ENCODE measurements at places on chromosomes 5 and 9.

DNA sequence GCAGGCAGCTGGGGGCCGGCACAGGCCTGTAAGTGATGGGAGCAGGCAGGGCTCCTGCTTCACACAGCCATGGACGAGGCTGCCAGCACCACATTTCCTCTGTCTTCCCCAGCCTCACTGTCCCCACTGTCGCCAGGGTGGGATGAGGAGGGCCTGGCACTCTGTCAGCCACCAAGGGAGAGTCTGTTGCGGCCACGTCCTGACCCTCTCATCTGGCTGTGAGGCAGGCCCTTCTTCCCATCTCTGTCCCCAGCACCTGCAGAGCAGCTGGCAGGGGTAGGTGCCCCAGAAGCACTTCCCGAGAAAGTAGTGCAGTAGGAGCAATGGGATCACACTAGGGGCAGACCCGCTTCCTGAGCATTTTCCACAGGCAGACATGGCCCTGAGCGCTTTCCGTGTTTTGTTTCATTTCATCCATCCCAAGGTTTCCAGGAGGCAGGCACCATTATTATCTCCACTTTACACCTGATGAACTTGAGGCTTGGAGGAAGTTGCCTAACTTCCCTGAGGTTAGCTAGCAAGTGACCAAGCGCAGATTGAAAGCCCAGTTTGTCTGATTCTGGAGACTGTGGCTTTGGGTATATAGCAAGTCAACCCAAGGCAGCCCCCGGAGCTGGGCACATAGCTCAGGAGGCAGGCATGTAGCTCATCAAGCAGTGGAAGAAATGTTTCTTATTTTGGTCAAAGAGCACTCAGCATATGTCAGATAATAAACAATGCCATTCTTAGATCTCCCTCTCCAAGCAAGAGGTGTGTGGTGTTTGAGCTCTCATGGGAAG is 202.4 kb downstream of the DAB2IP start:
- no peak for DNase-seq

DNA sequence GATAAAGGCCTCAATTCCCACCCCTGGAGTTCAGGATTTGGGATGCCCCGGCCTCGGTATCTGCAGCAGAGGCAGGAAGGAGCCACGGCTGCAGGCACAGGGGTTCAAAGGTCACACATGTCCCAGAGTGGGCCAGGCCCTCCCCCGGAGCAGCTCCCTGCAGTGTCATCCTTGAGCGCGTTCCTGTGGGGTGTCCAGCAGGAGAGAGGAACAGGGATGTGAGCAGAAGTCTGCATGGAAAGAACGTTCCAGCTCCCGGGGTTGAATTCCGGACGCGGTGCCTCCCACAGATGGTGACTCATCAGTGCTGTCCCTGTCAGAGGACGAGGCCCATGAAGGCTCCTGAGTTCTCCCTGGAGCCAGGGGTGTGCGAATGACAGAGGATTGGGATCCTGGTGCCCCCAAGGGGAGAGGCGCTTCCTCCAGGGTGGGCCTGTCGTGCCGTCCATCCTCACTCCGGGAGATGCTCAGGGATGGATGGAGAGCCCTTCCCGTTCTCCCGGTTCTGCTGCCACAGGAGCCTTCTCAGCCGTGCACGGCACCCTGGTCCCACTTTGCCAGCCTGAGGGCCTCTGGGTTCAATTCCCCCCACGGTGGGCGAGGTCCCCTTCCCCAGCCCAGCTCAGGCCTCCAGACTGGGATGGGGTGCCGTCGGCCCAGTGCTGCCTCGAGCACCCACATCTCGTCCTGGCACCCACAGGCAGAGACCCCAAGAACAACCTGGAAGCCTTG is 3.1 kb downstream of the LCN1 start:
- DNase-seq, result no peak

DNA sequence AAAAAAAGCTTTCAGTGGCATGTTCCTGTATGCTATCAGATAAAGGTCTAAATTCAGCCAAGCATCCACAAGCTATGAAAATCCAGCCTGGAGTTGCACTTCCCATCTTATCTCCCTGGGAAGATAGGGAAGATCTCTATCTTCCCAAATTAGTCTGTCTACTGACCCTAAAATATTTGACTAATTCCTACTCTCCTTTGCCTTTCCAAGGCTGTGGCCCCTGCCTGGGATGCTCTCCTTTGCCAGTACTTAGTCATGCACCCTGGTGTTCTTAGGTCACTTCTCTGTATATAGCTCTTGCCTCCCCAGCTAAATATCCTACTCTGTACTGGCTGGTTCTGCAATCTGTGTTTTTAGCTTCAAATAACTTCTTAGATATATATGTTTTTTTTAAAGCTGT is 44.0 kb upstream of the PLPP1 start:
- DNase-seq, result no peak

GRCh38 chr9:126754436-126755316 is 50.2 kb upstream of the ZBTB43 start:
- DNase-seq, result no peak

DNA sequence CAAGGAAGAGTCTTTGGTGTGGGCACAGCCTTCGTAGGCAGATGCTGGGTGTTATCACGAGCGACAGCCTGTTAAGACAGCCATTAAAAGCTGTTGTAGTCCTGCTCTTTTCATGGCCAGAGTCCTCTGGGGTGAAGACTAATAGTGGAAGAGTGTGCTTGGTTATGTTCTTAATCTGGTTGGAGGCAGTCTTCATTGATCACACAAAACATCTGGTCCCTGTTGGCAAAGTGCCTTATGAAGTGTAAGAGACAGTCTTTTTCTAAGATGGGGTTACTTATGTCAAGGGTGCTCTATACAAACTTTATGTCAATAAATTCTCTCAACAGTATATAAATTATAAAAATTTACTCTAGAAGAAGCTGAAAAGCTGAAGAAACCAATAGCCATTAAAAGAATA is 280.4 kb downstream of the CAAP1 start:
- no peak for DNase-seq

GRCh38 chr5:124570285-124571035 is 176.0 kb downstream of the ZNF608 start:
- DNase-seq, result no peak

- DNase-seq, result no peak
Observed at GRCh38 chr9:13467157-13467556, 187.7 kb upstream of the MPDZ start.

DNA sequence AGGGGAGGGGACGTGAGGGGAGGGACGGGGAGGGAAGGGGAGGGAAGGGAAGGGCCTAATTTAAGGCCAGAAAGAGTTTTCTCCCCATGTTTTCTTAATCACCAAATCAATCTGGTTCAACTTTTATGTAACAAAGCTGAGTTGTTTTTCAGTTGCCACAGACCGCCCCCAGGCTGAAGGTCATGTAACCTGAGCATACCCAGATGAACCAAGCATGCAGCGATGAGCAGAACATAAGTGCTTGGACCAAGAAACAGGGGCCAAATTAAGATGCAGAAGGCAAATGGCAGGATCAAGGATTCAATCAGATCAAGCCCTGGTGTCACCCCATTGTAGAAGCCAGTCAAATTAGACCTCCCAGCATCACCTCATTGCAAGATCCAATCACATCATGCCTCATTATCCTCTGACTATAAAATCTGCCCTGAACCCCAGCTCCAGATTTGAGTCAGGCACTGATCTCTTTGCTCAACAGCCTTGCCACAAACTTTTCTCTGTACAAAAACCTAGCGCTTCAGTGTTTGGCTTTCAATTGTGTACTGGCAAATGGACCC is 113.5 kb upstream of the TNPO1 start:
- no peak for DNase-seq

GRCh38 chr5:36357391-36357975 is 55.8 kb upstream of the RANBP3L start:
- no peak for DNase-seq

DNA sequence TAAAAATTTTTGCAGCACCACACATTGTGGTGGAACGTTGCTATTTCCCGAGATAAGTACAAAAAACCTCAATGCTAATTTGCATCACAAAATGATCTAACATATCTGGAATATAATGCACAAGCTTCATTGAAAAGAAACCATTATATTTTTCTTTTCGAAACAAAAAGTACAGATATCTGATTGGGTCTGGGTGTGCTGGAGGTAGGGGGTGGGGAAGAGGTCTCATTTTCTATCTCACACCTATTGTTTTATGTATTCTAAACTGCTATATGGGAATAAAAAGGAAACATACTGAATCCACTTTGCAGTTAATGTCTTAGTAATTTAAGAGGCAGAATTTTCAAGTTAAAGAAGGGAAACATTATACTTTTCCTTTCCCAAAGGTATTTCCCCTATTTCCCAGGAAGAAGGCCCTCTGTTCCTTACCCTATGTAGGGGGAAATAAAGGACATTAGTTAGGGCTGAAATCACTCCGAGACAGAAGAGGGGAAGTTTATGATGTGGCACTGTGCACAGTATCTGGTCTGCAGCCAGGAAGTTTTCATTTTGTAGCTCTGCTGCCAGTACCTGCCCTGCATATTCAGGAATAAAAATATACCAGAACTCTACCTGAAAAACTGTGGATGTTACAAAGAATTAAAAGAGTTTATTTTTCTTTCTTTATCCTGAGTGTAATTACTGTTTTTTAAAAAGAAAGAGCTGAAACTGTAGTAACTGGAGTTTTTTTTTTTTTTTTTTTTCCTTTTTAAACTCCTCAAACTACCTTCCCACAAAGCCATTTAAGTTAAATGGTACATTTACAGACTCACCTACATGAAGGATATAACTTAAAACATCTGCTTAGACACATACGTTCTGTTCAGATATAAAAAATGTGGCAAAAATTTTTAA is 7.4 kb downstream of the MEF2C start:
- DNase-seq, result no peak

GRCh38 chr5:111641533-111642233 is 115.3 kb downstream of the NREP start:
- DNase-seq, result peak; percentile 76

- no peak for DNase-seq
Observed at GRCh38 chr5:56413546-56413945, 180.4 kb upstream of the ANKRD55 start.

- DNase-seq, result no peak
Observed at GRCh38 chr9:88749420-88749819, 214.4 kb downstream of the NXNL2 start.

All from RWPE1 (cell line).